ENCODE measurements at places on chromosomes 6 and 20.

- H3K4me3 ChIP-seq = no peak overlapping the region
- H3K36me3 ChIP-seq = peaks cover 1% of the 10 kb centered on the region
- peaks cover 6% of the 10 kb centered on the region for H3K4me1 ChIP-seq
- no peak overlapping the region for H3K27ac ChIP-seq
Measured at GRCh38 chr6:16623029-16623653, 138.1 kb downstream of the ATXN1 start.

- H3K27me3 ChIP-seq = no peaks in the 10 kb centered on the region
- no peaks in the 10 kb centered on the region for H3K4me1 ChIP-seq
- no peak overlapping the region for H3K4me3 ChIP-seq
- no peaks in the 10 kb centered on the region for H3K36me3 ChIP-seq
Measured at GRCh38 chr6:73227606-73228255, 2.4 kb upstream of the KHDC1L start.

- H3K4me3 ChIP-seq = no peak overlapping the region
- no peaks in the 10 kb centered on the region for H3K36me3 ChIP-seq
- no peaks in the 10 kb centered on the region for H3K4me1 ChIP-seq
- H3K27ac ChIP-seq = no peak overlapping the region
- peaks cover 20% of the 10 kb centered on the region for H3K27me3 ChIP-seq
Measured at GRCh38 chr6:6312901-6313441, 7.5 kb downstream of the F13A1 start.

DNA sequence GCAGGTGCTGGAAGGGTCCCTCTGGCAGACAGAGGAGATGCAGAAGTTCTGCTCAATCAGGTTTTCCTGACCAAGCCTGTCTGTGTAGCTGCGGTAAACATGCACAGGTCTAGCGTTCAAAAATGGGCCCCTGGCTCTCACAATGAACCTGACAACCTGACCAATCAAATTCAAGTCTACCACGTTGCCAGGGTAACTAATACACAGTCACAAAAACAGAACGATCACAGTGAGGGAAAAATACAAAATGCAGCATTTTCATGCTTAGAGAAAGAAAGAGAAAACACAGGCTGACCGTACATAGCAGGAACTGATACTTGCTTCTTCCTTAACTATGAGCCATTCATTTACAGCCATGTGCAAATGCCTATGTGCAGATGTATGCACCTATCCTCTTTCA, 353.1 kb upstream of the TSHZ2 start:
- peak overlapping the region; percentile 10 for H3K27ac ChIP-seq
- peaks cover 20% of the 10 kb centered on the region for H3K27me3 ChIP-seq
- DNase-seq = no peak
- H3K4me1 ChIP-seq = peaks cover 16% of the 10 kb centered on the region

GRCh38 chr6:3346476-3346875, 87.7 kb downstream of the PSMG4 start:
- DNase-seq = no peak
- H3K4me1 ChIP-seq = peaks cover 81% of the 10 kb centered on the region
- no peak overlapping the region for H3K4me3 ChIP-seq
- H3K27ac ChIP-seq = no peak overlapping the region
- no peaks in the 10 kb centered on the region for H3K27me3 ChIP-seq

- H3K36me3 ChIP-seq = no peaks in the 10 kb centered on the region
- peaks cover 12% of the 10 kb centered on the region for H3K4me1 ChIP-seq
- peaks cover 15% of the 10 kb centered on the region for H3K27me3 ChIP-seq
- H3K4me3 ChIP-seq = no peak overlapping the region
- H3K27ac ChIP-seq = no peak overlapping the region
Measured at GRCh38 chr20:45258664-45259063, 4.3 kb upstream of the SLPI start.

GRCh38 chr20:7378864-7379605, 561.2 kb downstream of the HAO1 start:
- no peak for DNase-seq
- no peaks in the 10 kb centered on the region for H3K27me3 ChIP-seq
- H3K4me1 ChIP-seq = no peaks in the 10 kb centered on the region
- no peak overlapping the region for H3K27ac ChIP-seq

GRCh38 chr6:105902401-105903031, 183.6 kb upstream of the PRDM1 start:
- H3K27me3 ChIP-seq = peaks cover 4% of the 10 kb centered on the region
- no peak overlapping the region for H3K27ac ChIP-seq
- H3K36me3 ChIP-seq = no peaks in the 10 kb centered on the region
- H3K4me1 ChIP-seq = peaks cover 8% of the 10 kb centered on the region
- H3K4me3 ChIP-seq = no peak overlapping the region
- DNase-seq = no peak

- H3K4me3 ChIP-seq = no peak overlapping the region
- no peaks in the 10 kb centered on the region for H3K36me3 ChIP-seq
- no peaks in the 10 kb centered on the region for H3K27me3 ChIP-seq
- DNase-seq = no peak
- H3K4me1 ChIP-seq = peaks cover 9% of the 10 kb centered on the region
Measured at GRCh38 chr6:53691252-53691651, 25.7 kb upstream of the KLHL31 start.

DNA sequence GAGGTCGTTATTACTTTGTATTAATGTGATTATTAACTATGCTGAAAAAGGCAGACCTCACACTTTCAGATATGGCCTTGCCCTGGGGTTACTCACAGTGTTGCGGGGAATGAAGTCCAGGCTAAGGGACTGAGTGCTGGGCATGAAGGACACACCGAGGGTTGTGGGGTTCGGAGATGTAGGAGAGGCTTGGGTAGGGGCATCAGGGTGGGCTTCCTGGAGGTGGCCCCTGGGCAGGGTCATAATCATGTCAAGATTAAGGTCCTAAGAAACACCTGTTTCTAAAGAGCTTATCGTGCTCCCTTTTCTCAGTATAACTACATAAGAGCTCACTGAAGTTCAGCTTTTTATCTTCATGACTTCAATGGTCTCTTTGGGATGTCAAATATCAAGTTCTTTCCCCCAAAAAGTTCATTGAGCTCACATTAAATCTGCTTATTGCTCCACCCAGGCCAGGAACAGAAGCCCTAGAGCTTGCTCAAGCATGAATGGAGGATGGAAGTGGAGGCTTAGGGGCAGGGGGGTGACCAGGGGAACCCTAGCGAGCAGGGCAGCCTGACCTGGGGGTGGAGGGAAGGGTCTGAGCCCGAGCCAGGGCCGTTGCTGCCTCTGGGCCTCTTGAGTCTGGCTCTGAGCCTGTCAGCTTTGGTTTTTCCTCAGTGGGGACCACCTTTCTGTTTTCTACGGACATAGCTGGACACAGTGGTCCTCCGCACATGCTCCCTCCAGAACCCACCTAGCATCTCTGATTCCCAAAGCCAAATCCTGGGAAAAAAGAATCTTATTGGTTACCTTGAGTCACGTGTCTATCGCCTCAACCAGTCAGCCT, 37.3 kb upstream of the TGM2 start:
- DNase-seq = no peak
- H3K4me1 ChIP-seq = no peaks in the 10 kb centered on the region
- H3K27ac ChIP-seq = no peak overlapping the region
- no peaks in the 10 kb centered on the region for H3K36me3 ChIP-seq
- no peak overlapping the region for H3K4me3 ChIP-seq
- H3K27me3 ChIP-seq = peaks cover 15% of the 10 kb centered on the region

DNA sequence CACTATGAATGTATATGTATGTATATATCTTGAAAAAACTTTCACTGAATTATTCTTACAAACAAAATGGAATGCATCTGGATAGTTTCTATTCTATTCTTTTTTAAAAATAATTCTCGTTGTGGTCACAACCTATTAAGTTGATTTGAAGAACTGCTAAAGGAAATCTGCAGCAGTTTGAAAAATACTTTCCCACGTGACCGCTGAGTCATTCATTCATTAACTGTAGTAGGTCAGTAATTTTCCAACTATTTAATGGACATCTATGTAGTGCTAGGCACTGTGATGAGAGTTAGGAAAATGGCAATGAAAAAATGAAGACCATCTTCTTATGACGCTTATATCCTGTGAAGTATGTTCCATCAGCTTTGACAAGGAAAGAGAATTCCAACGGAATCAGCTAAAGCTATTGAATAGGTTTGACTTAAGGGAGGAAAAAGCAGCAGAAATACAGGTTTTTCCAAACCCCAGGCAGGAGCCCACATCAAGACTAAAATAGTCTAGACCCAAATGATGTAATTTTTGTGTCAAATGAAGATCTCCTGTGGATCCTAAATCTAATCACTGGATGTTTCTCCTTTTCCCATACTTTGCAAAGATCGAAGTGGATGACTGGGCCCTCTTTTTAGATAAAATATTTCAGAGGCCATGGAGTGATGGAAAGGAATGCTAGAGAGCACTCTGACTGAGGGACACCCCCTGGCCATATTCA, 4.1 kb upstream of the EFHC1 start:
- H3K36me3 ChIP-seq = no peaks in the 10 kb centered on the region
- peaks cover 24% of the 10 kb centered on the region for H3K4me1 ChIP-seq
- H3K27me3 ChIP-seq = no peaks in the 10 kb centered on the region
- peak overlapping the region; percentile 14 for H3K4me3 ChIP-seq
- DNase-seq = no peak
- peak overlapping the region; percentile 78 for H3K27ac ChIP-seq

DNA sequence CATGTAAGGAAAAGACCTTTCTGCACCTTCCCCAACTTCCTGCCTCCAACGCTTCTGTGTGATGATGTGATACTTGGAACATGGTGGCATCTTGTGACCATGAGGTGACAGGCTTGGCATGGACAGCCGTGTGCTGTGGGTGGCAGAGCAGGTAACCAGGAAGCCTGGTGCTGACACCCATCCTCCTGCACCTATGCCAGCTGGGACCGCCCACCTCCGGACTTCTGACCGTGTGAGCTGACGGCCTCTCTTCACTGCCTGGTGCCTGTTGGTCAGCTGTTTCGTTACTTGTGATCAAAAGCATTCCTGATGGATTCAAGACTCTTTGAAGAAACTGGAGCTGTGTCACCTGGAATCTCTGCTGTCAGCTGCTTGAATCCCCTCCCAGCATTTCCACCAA, 70.3 kb downstream of the TMEM242 start:
- no peak overlapping the region for H3K27ac ChIP-seq
- no peaks in the 10 kb centered on the region for H3K27me3 ChIP-seq
- DNase-seq = no peak
- no peak overlapping the region for H3K4me3 ChIP-seq
